Activated CD8-positive, alpha-beta T cell treated with anti-CD3 and anti-CD28 coated beads for 36 hours (primary cell): ENCODE measurements at places on chromosomes 3 and 15. TPM values are rescaled to one million over a fixed set of nuclear protein-coding genes. Genes with fewer than 3 reads are reported as not detected.

Gene ONECUT1
- not detected for total RNA-seq

Gene TEX55
- total RNA-seq = not detected

Gene BLM
- 45.2 TPM for total RNA-seq

Gene CXCR6
- total RNA-seq = 3.4 TPM

Gene CELSR3
- total RNA-seq = 17.8 TPM

Gene SSUH2
- 0.11 TPM for total RNA-seq

Gene GOLGA8S
- 0.16 TPM for total RNA-seq

- H3K27me3 ChIP-seq = no peaks in the 10 kb centered on the region
- H3K36me3 ChIP-seq = peaks cover 38% of the 10 kb centered on the region
- DNase-seq = peak; percentile 10
- peak overlapping the region; percentile 47 for H3K27ac ChIP-seq
- peak overlapping the region; percentile 5 for H3K4me3 ChIP-seq
- H3K4me1 ChIP-seq = peaks cover 15% of the 10 kb centered on the region
Measured at GRCh38 chr3:121718205-121718846, 31.2 kb downstream of the GOLGB1 start.

- no peak overlapping the region for H3K27ac ChIP-seq
- peaks cover 9% of the 10 kb centered on the region for H3K4me1 ChIP-seq
- DNase-seq = no peak
- no peaks in the 10 kb centered on the region for H3K36me3 ChIP-seq
- H3K27me3 ChIP-seq = no peaks in the 10 kb centered on the region
Measured at GRCh38 chr3:144033240-144033589, 61.6 kb downstream of the DIPK2A start.

DNA sequence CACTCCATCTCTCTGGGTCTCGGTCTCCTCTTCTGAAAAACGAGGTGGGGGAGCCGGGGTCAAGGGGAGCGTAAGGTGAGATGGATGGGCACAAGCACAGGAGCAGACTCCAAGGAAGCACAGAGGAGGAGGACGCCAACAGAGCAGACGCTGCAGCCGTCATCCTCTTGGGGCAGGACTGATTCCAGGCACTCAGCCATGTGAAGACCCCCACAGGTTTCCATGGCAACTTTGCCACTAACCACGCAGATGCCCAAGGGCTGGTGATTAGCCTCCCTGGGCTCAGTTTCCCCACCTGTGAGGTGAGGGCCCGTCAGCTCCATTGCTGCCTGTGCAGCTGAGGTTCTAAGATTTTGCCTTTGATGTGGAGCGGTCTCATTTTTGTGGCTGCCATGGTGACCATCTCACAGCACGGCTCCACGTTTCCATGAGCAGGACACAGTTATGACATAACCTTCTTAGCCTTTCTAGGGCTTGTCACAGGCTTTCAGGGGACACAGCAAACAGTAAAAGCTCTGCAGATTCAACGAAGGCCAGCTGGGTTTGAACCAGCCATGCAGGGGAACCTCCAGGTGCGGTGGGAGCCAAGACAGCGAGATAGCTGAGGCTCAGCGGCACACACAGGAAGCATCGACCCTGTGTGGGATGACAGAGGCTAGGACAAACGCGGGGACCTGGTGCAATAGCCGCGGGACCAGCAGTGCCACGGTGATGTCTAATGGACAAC lies 170.3 kb downstream of the NUP210 start:
- H3K36me3 ChIP-seq = no peaks in the 10 kb centered on the region
- no peak overlapping the region for H3K27ac ChIP-seq
- H3K4me1 ChIP-seq = no peaks in the 10 kb centered on the region
- no peaks in the 10 kb centered on the region for H3K27me3 ChIP-seq

DNA sequence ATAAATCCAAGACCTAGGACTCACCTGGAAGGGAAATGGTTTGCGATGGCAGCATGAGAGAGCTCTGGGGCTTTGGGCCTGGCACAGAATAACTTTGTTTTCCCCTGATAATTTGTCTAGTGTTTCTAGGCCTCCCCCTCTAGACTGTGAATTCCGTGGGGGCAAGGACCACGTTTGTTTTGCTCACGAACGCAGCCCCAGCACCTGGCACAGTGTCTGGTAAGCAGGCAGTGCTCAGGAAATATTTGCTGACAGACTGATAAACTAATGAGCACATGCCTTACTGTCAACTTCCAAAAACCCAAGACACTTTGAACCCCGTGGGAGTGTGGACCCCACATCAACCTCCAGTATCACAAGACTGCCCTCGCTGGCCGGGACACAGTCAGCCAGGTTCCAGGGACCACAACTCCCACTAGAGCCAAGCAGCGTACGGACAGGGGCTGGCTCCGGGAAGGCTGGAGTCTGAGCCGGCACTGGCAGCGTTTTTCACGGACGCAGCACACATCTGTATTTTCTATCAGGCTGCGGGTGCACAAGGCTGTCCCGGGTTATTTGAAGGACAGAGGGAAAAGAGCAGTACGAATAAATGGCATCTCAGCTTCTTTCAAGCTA lies 146.5 kb downstream of the XXYLT1 start:
- H3K4me1 ChIP-seq = peaks cover 21% of the 10 kb centered on the region
- peaks cover 6% of the 10 kb centered on the region for H3K36me3 ChIP-seq
- no peak overlapping the region for H3K4me3 ChIP-seq
- H3K27ac ChIP-seq = no peak overlapping the region
- H3K27me3 ChIP-seq = no peaks in the 10 kb centered on the region
- no peak for DNase-seq

DNA sequence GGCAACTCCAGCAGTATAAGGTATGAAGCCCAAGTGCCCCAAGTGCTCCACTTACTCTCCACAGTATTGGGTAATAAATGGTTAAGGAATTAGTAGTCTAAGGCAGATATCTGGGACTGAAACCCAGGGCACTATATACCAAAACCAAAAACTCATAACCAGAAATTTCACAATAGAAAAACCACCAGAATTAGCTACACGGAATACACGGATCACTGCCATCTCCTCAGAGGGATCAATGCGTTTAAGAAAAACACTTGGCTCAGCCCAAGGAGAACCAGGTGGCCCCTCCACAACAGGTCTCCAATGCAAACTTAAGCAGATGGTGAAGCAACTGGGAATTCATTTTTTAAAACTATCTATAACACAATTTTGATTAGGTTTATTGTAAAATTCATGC lies 83.6 kb downstream of the FAIM start:
- H3K4me1 ChIP-seq = peaks cover 4% of the 10 kb centered on the region
- no peak for DNase-seq
- H3K36me3 ChIP-seq = peaks cover 13% of the 10 kb centered on the region
- H3K4me3 ChIP-seq = no peak overlapping the region
- H3K27me3 ChIP-seq = no peaks in the 10 kb centered on the region

- H3K27me3 ChIP-seq = no peaks in the 10 kb centered on the region
- peaks cover 20% of the 10 kb centered on the region for H3K4me1 ChIP-seq
- H3K36me3 ChIP-seq = no peaks in the 10 kb centered on the region
Measured at GRCh38 chr3:60101621-60102020, 1051.8 kb upstream of the CFAP20DC start.

DNA sequence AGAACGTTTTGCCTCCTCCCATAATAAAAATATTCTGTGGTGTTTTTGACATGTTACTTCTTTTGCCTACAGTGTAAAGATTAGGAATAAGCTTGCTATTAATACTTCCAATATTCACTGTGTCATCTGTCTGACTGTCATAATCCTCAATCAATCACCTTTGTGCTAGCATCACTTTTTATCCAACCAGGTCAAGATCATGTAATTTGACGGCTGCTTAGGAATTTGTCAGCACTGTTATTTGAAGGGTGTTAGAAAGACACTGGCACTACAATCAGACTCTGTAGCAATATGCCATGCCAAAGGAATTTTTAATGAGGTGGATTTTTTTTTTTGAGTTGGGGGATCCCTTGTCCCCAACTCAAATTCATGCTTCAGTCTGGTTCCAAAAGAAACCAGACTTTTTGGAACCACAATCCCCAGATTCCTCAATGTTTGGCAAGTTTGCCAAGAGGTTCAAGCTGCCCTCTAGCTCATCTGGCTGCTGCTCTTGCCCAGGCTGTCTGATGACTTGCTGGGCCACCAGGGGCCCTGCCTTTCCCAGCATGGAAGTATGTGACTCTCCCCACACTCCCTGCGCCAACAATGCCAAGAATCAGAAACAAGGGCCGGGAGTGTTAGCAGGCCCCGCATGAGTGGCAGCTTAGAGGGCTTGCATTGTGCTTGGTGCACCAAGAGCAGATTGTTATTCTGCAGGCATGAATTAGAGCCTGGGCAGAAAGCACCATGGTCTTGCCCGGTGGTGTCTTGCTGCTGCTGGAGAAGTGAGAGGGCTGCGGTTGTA lies 58.6 kb upstream of the TSC22D2 start:
- DNase-seq = no peak
- peaks cover 5% of the 10 kb centered on the region for H3K4me1 ChIP-seq
- no peak overlapping the region for H3K27ac ChIP-seq
- H3K36me3 ChIP-seq = no peaks in the 10 kb centered on the region
- H3K27me3 ChIP-seq = peaks cover 3% of the 10 kb centered on the region
- no peak overlapping the region for H3K4me3 ChIP-seq

DNA sequence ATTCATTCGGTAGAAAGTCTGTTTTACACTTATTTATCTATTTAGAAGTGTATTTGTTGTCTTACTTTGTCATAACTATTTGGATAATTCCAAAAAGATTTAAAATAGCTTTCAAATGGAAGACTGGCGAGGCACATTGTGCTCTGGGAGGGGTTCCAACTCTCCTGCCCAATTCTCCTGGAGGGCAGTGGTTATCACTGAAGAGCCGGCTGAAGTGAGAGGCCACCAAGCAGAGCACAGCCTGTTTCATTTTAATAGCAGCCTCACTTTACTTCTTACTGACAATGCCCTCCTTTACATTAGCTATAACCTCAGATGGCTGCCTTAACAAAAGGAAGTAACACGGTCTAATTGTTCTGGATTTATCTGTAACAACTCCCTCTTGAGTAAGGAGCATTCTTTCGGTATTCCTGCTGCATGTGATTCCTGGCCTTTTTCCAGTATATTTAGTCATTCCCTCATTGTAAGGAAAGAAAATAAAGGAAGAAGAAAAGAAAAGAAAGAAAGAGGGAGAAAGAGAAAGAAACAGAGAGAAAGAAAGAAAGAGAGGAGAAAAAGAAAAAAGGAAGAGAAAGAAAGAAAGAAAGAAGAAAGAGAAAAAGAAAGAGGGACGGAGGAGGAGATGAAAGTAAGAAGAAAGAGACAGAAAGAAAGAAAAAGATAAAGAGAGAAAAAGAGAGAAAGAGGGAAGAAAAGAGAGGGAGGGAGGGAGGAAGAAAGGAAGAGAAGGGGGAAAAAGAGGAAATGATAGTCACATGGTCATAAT lies 339.8 kb upstream of the WNT5A start:
- H3K27ac ChIP-seq = no peak overlapping the region
- DNase-seq = no peak
- H3K4me3 ChIP-seq = no peak overlapping the region

DNA sequence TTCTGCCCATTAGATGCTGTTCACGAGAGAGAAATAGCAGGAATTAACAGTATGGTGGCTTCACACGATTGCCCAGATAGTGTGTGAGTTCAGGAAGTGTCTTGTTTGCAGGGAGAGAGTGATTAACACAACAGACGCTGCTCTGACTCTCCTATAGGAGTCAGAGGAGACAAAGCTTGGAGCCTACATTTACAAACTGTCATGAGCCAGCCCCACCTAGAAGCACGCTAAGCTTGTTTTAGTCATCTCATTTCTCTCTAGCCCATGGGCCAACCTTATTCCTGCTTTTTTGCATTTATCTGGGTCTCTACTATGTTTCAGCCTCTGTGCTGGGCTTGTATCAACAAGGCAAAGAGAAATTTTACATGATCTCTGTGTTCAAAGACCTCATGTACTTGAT lies 128.3 kb upstream of the BFSP2 start:
- no peak overlapping the region for H3K27ac ChIP-seq
- no peak overlapping the region for H3K4me3 ChIP-seq
- DNase-seq = no peak

DNA sequence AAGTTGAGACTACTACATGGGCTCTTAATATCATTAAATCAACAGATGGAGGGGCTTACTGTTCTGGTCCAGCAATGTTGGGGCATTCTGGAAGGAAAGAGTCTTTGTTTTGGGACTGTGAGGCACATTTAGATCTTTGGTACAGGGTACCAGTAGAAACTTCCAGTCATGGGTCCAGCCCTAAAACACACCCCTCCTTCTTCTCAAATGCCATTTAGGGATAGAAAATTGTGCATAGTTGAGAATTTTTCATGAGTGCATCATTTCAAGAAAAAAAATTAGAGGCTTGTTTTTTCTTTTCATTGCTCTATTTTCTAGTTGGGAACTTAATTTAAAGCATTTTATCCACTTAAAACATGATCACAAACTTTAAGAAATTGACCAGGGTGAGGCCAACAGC lies 4.1 kb upstream of the RTP1 start:
- peaks cover 32% of the 10 kb centered on the region for H3K27me3 ChIP-seq
- no peak overlapping the region for H3K4me3 ChIP-seq
- no peaks in the 10 kb centered on the region for H3K36me3 ChIP-seq
- H3K27ac ChIP-seq = no peak overlapping the region
- DNase-seq = no peak

GRCh38 chr3:170117134-170117533 lies 64.4 kb downstream of the PHC3 start:
- no peak overlapping the region for H3K27ac ChIP-seq
- no peaks in the 10 kb centered on the region for H3K27me3 ChIP-seq
- peaks cover 7% of the 10 kb centered on the region for H3K4me1 ChIP-seq

DNA sequence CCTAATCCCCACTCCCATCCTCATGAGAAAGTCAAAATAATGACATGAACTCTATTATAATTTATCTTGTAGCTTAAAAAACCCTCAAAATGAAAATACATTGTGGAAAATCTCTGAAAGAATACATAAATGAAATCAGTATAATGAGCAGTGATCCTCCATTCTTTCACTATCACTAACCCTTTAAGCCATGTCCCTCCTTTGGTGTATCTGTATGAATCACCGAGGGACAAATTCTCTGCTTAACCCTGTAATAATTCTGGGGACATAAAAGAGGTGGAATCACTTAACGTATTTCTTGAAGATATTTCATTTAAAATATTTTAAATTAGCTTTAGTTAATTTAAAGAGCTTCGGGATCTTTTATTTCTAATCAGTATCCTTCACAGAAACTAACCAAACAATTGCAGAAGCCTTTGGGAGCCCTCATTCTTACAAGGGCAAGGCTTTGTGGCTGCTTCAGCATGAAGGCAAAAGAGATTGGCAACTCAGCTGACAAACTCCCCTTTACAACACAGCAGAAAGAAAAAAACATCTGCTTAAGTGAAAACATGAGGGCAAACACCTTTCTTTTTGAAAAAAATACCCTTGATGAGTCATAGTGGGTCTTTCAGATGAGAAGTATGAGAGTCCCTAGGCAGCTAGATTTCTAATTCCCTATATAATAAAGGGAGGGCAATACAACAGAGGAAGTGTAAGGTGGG lies 44.0 kb upstream of the ALCAM start:
- DNase-seq = no peak
- no peaks in the 10 kb centered on the region for H3K27me3 ChIP-seq
- peaks cover 5% of the 10 kb centered on the region for H3K4me1 ChIP-seq
- H3K36me3 ChIP-seq = no peaks in the 10 kb centered on the region
- H3K27ac ChIP-seq = no peak overlapping the region
- no peak overlapping the region for H3K4me3 ChIP-seq

DNA sequence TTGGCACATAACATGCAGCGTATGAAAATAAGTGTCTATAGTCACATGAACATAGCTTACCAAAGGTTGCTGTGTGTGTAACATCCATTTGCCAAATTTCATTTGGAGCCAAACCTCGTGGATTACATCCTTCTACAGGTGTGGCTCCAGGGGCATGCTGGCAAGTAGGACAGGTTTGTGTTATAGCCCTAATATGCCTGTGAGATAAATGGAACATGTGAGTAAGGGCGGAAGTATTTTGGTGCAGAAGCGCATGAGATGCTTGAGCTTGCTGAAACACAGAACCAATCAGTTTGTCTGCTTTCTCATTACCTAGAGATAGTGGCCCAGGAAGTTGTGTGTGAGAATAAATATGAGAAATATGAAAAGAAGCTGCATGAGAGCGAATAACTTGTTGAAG lies 21.8 kb upstream of the XCR1 start:
- peaks cover 8% of the 10 kb centered on the region for H3K27me3 ChIP-seq
- no peak for DNase-seq
- H3K27ac ChIP-seq = no peak overlapping the region
- peaks cover 18% of the 10 kb centered on the region for H3K4me1 ChIP-seq
- no peak overlapping the region for H3K4me3 ChIP-seq
